Caudate nucleus (tissue), 63 donors: ENCODE measurements at places on chromosomes 6 and 20.

DNA sequence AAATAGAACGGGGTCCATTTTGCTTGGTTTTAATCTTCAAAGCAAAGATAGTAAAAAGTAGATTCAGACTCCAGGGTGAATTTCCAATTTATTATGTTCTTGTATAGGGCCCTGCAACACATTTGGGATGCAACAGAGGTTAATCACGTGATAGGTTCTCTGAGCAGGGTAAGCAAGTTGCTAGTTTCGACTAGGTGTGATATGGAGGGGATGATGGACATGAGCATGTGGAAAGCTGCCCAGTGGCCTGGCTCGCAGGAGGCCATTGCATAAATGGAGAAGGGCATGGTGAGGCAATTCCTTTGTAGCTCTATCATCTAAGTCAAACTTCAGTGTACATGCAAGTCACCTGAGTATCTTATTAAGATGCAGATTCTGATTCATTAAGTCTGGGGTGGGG, 17.7 kb upstream of the ADGRF4 start:
- DNase-seq, result no peak

DNA sequence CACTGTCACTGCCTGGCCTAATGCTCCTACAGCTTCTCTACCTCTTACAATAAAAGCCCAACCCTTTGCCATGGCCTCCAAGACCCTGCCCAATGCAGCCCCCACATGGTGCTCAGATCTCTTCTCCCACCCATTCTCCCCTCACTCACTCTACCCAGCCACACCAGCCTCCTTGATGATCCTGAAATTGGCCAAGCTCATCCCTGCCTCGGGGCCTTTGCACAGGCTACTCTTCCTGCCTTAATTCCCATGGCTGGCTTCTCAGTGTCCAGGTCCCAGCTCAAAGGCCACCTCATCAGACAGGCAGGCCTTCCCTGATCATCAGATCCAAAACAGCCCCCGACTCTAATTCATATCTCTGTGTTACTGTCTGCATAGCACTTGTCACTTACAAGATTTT, 25.6 kb downstream of the PREX1 start:
- DNase-seq, result no peak

DNA sequence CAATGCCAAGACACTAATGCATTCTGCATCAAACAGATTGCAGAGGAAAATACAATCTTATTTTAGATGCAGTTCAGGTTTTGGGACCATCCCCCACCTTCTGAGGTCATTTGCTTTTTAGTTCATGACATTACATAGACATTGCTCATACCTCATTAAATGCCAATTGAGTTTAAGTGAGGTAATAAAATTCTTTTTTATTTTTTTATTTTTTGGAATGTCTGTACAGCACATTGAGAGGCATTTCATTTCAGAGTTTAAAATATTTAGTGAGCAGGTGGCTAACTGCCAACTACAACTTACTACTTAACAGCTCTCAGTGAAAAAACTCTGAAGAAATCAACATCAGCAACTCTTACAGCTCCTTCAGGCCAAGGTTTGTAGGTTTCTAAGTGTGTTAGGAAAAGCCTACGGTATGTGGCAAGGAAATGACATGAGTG, 482.2 kb upstream of the RNF217 start:
- DNase-seq, result no peak

GRCh38 chr6:38404900-38405556, 234.7 kb downstream of the BTBD9 start:
- no peak for DNase-seq

- no peak for DNase-seq
Observed at GRCh38 chr6:93433592-93433991, 14.2 kb upstream of the EPHA7 start.

DNA sequence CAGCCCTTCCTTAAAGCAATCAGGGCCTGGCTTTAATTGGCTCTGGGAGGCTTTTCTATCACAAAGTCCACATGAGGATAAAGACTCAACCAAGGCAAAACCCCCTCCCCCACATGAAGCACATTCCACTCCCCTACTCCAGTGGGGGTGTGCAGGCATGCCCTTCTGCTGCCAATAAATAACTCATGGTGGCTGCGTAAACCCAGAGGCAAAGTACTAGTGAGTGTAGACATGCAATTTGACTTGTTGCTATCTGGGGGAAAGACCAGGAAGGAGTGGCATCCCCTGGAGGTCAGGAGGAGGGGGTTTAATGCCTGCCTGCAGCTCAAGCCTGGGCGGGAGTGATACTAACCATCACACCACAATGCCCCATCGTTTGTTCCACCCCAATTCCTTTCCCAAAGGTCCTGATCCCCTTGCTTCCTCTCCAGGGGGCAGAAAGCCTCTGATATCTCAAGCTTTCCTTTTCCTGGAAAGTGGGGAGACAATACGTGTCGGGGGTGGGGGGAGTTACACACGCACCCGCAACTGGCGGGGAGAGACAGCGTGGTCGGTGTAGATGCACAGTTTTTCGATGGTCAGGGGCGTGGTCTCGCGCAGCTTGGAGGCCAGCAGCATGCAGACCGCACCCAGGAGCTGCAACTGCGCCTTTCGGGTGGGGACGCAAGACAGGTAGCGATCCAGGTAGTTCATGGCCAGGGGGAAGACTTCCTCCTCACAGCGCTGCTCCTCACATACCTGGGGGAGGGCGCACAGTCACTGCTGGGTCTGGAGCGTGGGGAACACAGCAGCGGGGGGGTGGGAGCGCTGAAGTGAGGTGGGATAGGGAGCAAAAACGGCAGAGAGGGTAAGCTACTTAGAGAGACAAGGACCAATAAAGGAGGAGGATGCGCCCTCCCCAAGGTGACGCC, 1.5 kb downstream of the CCND3 start:
- DNase-seq, result no peak

DNA sequence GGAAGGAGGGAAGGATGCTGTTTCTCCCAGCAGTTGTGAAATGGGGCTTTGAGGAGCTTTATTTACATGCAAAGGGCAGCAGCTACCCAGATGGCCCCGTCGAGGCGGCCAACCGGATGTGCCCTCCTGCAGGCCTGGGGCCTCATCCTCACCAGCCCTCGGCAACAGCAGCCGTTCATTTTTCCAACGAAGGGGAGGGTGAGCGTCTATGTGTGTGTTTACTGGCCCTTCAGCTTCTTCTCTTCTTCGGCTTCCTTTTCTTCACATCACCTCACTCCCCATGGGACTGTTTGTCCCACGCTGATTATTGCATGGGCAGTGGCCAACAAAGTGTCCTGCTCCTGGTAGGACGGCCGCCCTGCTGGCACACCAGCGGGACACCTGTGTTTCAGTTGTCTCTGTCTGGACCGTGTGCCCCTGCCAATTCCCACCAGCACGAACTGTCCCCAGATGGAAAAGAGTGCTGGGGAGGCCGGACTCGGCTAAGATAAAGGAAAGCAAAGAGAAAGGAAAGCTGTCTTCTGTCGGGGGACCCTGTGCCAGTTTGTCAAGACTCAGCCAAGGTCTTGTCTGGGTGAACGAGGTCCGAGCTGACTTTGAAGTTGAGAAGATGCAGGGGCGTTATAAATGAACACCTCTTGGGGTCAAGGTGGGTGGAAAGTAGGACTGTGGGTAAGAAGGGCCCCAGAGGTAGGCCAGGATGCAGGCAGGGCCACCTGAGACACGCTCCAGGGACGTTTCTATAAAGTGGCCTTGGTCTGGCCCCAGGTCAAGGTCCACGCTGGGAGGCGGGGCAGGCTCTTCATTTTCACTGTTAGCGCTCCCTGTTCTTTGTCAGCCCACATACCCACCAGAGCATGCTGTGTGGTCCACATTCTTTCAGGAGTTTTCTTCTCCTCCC, 57.0 kb downstream of the FAM50B start:
- DNase-seq, result no peak

GRCh38 chr6:156845454-156846155, 68.4 kb downstream of the ARID1B start:
- DNase-seq, result no peak

- DNase-seq, result no peak
Observed at GRCh38 chr6:22155551-22155950, 141.3 kb downstream of the PRL start.

DNA sequence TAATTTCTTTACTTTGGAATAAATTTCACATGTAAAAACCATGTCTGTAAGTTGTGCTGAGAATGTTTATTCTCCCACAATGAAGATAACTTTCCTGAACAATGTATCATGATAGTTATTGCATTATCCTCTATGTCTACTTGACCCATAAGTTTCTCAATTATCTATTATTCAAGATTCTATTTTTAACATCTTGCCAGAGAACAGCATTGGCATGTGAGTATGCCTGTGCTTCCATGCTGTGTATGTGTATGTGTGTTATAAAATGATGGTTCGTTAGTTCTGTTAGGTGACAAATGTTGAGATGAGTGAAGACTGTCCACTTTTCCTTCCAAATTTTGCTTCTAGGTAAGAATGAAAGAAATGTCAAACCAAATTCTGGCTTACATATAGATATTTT, 111.9 kb downstream of the EYA4 start:
- no peak for DNase-seq

- no peak for DNase-seq
Observed at GRCh38 chr6:75089151-75089897, 116.5 kb downstream of the COL12A1 start.

GRCh38 chr6:102981490-102982015, 1588.0 kb downstream of the GRIK2 start:
- DNase-seq, result no peak

DNA sequence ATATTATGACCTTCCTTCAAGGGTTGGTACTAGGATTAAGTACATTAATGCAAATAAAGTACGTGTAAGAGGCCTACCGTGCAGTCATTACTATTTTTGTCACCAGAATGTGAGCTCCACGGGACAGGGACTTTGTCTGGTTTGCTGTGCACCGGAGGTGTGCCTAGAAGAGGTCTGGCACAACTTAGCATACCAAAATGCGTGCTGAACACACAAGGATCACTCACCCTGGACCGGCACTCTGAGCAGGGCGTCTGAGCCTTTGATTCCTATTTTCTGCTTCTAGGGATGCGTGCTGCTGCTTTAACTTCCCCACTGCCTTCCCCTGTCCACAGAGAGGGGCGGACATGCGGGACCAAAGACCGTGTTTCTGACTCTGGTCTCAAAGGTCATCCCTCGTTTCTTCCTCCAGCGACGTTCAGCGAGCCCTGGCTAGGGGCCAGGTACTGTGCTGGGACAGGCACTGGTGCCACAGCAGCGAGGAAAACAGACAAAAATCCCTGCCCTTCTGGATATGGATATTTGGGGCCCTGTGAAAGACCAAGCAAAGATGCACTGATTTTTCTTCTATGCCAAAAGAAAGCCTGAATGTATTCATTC, 222.7 kb downstream of the BMP7 start:
- DNase-seq, result no peak

GRCh38 chr6:135922746-135923145, 71.2 kb downstream of the PDE7B start:
- no peak for DNase-seq

DNA sequence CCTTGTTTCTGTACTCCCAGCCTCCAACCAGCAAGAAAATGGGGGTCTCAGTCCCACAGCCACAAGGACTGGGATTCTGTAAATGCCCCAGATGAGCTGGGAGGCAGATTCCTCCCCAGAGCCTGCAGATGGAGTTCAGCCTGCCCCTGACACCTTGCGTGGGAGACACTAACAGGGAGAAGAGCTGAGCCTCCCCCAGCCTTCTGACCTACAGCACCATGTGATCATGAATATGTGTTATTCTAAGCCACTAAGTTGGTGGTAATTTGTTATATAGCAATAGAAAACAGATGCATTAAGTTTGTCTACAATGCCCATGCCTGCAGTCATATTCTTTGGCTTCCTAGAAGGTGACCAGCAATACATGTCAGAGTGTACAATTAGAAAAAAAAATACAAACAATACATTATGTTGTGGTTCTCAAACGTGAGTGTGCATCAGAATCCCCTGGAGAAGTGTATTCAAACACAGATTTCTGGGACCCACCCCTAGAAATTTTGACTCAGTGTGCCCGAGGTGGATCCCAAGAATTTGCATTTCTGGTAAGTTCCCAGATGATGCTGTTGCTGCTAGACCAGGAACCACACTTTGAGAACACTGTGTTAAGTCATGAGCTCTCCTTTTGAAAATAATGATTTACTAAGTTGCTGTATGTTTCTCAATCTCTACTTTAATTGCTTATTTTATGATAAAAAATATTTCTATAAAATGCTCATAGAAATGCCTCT, 39.9 kb downstream of the SLC22A3 start:
- DNase-seq, result no peak

DNA sequence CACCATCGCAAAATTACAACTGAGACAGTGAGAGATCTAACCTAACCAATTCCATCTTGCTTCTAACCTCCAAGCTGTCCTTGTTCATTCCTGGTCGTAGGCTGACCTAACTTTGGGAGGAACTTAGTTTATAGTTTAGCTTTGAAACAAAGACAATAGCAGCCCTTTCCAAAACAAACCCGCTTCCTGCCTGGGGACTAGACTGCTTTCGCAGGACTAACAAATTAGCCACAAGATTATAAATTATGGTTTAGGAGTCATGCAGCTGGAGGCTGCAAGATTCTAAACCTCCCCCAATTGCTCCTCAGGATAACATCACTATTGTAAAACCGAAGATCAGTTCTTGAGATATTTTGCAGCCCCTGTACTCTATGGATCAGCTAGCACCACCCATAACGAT, 63.2 kb downstream of the TRIM27 start:
- no peak for DNase-seq

DNA sequence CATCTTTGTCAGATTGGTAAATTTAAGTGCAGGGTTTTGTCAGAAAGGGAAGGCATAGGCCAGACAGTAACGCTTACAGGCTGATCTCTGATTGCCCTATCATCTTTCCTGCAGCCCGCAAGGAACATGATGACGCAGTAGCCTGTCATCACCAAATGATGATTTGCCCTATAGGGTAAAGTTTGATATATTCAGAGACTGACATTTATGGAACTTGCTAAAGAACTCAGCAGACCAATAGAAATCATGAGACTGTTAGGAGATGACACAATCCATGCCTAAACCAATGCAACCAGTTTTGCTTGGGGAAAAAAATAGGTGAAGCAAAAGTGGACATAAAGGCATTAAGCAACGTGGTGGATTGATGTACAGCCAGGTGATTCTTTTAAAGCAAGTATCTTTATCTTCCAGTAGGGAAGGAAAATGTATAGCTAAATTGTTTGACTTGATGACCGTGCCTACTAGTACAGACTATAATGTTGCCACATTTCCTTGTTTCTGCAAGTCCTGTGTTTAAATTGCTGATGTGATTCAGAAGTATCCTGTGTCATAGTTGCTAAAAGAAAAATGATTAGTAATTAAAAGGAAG, 2.4 kb downstream of the NUS1 start:
- no peak for DNase-seq

- no peak for DNase-seq
Observed at GRCh38 chr20:52167232-52167840, 24.2 kb downstream of the ZFP64 start.

DNA sequence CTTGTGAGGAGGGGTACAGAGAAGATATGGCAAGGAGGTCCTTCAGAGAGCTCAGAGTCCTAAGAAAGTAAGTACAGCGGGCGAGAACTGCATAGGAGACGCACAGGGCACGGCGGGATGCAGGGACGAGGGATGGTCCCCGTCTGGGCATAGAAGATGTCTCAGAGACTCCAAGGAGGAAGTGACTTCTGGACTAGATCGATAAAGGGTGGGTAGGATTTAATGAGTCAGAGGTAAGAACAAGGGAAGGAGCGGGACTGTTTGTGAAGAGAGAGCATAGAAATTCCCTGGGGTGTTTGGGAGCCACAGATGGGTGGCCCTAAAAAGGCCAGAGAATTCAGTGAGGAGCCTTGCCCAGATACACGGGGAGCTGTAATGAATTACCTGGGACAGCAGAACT, 69.1 kb downstream of the FAM120B start:
- DNase-seq, result no peak

GRCh38 chr6:57019434-57019833, 27.1 kb upstream of the KIAA1586 start:
- no peak for DNase-seq

- no peak for DNase-seq
Observed at GRCh38 chr20:63121246-63121645, 94.7 kb downstream of the YTHDF1 start.
